Thymus (tissue), 14 donors: ENCODE measurements at places on chromosomes 3 and 15. TPM values are rescaled to one million over a fixed set of nuclear protein-coding genes. Genes with fewer than 3 reads are reported as not detected.

DNA sequence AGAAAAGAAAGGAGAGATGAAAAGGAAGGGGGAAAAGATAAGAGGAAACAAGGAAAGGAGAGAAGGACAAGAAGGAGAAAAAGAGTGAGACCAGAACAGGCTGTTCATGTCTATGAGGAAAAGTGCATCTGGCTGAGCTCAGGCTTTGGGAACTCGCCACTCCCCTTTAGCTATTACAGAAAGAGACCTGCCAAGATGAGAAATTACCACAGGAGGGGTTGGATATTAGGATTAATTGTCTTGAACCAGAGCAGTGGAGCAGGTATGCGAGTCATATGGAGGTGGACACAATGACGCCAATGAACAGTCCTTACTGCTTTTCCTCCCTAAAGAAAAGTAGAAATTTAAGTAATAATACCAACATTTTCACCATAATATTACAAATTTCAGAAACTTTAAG is 577.0 kb upstream of the ARRDC4 start:
- no peaks in the 10 kb centered on the region for H3K27me3 ChIP-seq
- H3K4me3 ChIP-seq, result no peak overlapping the region
- no peak for DNase-seq

- no peaks in the 10 kb centered on the region for H3K36me3 ChIP-seq
- no peak overlapping the region for H3K4me3 ChIP-seq
- no peak overlapping the region for H3K27ac ChIP-seq
- no peak for DNase-seq
- no peaks in the 10 kb centered on the region for H3K4me1 ChIP-seq
- no peaks in the 10 kb centered on the region for H3K27me3 ChIP-seq
Measured at GRCh38 chr3:72633534-72633933, 214.7 kb downstream of the SHQ1 start.

The GMNC gene
- 0.11 TPM for polyA plus RNA-seq

GRCh38 chr15:29449136-29449535 is 179.5 kb upstream of the NSMCE3 start:
- H3K27me3 ChIP-seq, result no peaks in the 10 kb centered on the region
- no peak overlapping the region for H3K27ac ChIP-seq
- no peaks in the 10 kb centered on the region for H3K36me3 ChIP-seq
- H3K4me3 ChIP-seq, result no peak overlapping the region
- no peak for DNase-seq

DNA sequence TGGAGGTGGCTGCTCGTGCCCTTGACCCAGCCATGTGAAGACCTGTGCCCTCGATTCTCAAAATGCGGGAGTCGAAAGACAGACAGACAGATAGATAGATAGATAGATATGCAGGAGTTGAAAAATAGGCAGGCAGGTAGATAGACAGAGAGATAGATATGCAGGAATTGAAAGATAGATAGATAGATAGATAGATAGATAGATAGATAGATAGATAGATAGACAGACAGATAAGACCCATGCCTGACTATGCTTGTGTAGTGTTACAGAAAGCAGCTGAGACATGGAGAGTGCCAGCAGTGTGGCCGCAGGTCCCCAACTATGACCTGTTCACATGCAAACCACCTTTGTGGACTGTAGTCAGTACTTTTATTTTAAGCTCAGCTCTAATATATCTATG is 17.2 kb downstream of the GPD1L start:
- no peak overlapping the region for H3K27ac ChIP-seq
- no peak for DNase-seq
- no peak overlapping the region for H3K4me3 ChIP-seq
- peaks cover 7% of the 10 kb centered on the region for H3K4me1 ChIP-seq
- H3K27me3 ChIP-seq, result peaks cover 69% of the 10 kb centered on the region
- H3K36me3 ChIP-seq, result no peaks in the 10 kb centered on the region

The DAZL gene
- polyA plus RNA-seq, result 0.16 TPM

DNA sequence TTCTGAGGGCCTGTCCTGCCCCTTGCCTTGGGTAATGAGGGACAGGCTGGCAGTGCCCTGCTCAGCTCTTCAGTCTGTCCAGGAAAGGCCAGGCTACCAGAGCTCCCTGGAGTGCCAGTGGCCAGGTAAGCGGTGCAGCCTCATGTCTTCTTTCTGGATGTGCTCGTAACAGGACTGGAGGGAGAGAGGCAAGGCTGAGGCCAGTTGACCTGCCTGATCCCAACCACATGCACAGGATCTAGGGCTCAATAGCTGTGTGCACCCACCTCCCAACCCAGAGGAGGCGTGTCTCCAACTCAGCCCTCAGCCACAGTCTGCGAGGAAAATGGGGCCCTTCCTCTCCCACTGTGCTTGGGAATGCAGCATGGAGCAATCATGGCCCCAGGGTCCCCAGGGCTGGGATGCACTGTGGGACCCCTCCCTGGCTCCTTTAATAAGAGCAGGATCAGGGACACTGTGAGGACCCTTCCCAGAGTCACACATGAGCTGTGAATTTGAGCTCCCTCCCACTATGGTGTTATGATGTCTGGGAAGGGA is 22.5 kb downstream of the ALS2CL start:
- no peaks in the 10 kb centered on the region for H3K4me1 ChIP-seq
- DNase-seq, result no peak
- no peaks in the 10 kb centered on the region for H3K36me3 ChIP-seq
- no peaks in the 10 kb centered on the region for H3K27me3 ChIP-seq

DNA sequence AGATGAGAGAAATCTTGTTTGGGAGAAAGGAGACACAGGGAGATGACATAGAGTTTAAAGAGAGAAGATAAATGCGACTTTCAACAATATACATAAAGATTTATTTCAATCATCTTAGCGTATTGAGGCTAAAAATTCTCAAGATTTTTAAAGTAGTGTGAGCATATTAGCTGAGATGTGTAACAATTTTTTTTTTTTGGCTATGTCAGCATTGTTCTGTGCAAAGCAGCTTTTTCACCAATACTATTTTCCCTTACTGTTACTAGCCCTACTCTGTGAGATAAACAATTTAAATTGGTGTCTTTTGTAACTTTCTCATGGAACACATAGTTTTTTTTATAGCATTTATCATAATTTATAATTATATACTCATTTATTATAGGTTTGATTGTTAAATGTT is 185.2 kb upstream of the ZNF385D start:
- H3K4me1 ChIP-seq, result no peaks in the 10 kb centered on the region
- H3K36me3 ChIP-seq, result no peaks in the 10 kb centered on the region
- no peaks in the 10 kb centered on the region for H3K27me3 ChIP-seq
- H3K4me3 ChIP-seq, result no peak overlapping the region

The CHAC1 gene
- polyA plus RNA-seq, result 1.9 TPM

The C2CD4A gene
- polyA plus RNA-seq, result 11.6 TPM

GRCh38 chr3:172524611-172525010 is 1.4 kb upstream of the TNFSF10 start:
- no peaks in the 10 kb centered on the region for H3K36me3 ChIP-seq
- H3K4me1 ChIP-seq, result peaks cover 16% of the 10 kb centered on the region
- no peaks in the 10 kb centered on the region for H3K27me3 ChIP-seq

GRCh38 chr3:156808025-156808424 is 18.1 kb upstream of the LEKR1 start:
- H3K4me3 ChIP-seq, result no peak overlapping the region
- H3K4me1 ChIP-seq, result peaks cover 4% of the 10 kb centered on the region
- no peak overlapping the region for H3K27ac ChIP-seq
- H3K27me3 ChIP-seq, result no peaks in the 10 kb centered on the region
- no peaks in the 10 kb centered on the region for H3K36me3 ChIP-seq

DNA sequence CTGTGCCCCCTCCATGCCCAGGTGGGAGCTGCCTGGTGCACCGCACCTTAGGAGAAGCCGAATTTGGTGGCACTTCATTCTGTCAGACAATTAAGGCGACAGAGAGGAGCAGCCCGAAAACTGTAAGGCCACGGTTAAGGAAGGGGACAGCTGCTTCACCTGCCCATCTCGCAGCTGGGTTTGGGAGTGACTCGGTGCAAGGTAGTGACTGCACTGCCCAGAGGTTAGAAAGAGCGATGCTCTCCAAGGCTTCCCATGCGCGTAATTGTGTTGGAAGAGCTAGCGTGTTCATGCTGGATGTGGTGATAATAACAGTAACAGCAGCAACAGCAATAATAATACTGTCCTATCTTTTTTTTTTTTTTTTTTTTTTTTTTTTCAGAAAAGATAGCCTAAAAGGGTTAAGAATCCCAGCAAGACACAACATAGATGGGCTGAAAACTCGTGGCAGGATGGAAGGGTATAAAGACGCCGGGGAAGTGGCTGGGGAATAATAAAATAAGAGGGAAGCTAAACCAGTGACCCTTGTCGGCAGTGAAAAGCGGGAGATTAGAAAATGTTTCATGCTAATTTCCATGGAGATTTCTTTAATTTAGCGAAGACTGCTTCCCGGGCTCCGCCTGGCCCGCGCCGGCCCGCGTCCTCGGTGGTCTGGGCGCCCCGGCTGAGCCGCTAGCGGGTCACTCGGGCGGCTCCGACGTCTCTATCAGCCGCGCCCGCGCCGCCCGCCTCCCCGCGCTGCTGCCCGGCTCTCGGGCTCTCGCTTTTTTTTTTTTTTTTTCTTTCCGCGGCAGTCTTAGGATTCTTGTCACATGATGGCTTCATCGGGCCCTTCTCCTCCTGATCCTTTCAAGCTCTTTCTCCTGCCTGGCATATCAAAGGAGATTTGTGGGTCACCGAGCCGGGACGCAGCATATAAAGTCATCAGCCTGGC is 617.1 kb downstream of the NR2F2 start:
- H3K4me3 ChIP-seq, result no peak overlapping the region
- H3K27me3 ChIP-seq, result no peaks in the 10 kb centered on the region
- DNase-seq, result no peak

DNA sequence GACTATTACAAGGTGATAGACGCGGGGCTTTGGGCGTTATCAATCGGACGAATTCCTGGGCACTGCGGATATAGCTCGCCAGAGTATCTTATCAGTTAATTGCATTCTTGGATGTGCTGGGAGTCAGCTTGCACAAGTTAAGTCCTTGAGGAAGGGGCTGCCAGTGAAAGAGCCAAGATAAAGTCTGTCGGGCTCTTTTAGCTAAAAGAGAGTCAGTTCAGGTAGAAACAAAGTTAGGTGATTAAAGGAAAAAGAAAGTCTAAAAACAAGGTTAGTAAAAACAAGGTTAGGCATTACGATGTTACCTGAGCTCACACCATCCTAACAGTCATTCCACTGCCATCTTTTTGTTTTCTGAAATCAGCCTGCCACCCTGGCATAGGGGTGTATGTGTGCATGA is 6.1 kb upstream of the MCF2L2 start:
- H3K27me3 ChIP-seq, result peaks cover 29% of the 10 kb centered on the region
- no peak overlapping the region for H3K4me3 ChIP-seq

The SEMA5B gene
- 0.46 TPM for polyA plus RNA-seq
